ENCODE measurements at places on chromosomes 11 and 22. TPM values are rescaled to one million over a fixed set of nuclear protein-coding genes. Genes with fewer than 3 reads are reported as not detected.

Gene KDM4E
- total RNA-seq: not detected

Gene MUC15
- total RNA-seq: not detected

DNA sequence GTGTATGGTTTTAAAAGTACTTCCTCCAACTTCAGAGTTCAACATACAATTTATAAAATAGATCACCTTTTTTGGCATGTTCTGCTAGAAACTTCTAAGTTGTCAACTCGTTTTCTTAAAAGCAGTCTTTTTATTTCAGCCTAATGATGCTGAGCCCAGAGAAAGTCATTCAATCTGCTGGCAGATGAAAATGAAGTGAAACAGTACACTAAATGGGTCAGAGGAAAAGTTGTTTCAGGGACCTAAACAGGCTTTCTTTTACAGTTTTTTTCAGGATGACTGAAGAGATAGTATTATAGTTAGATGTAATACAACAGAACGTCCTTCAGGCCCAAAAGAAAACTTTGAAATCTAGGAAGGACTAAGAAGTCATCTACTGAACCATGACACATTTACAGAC, 842.7 kb upstream of the CCDC90B start:
- H3K36me3 ChIP-seq: no peaks in the 10 kb centered on the region
- H3K4me1 ChIP-seq: no peaks in the 10 kb centered on the region
- no peak for DNase-seq
- no peak overlapping the region for H3K4me3 ChIP-seq
- H3K27me3 ChIP-seq: no peaks in the 10 kb centered on the region
- H3K27ac ChIP-seq: no peak overlapping the region

Gene NLRP14
- not detected for total RNA-seq

Gene CD151
- total RNA-seq: 67.3 TPM

GRCh38 chr11:17561526-17561925, 14.5 kb downstream of the OTOG start:
- no peak for DNase-seq
- no peak overlapping the region for H3K27ac ChIP-seq
- H3K36me3 ChIP-seq: no peaks in the 10 kb centered on the region
- H3K27me3 ChIP-seq: peaks cover 33% of the 10 kb centered on the region
- peaks cover 4% of the 10 kb centered on the region for H3K4me1 ChIP-seq

GRCh38 chr11:12152321-12152720, 41.9 kb downstream of the MICAL2 start:
- H3K27ac ChIP-seq: no peak overlapping the region
- DNase-seq: no peak
- H3K27me3 ChIP-seq: no peaks in the 10 kb centered on the region

GRCh38 chr22:48238966-48239365, 1476.5 kb downstream of the TBC1D22A start:
- H3K4me3 ChIP-seq: no peak overlapping the region
- no peak overlapping the region for H3K27ac ChIP-seq
- peaks cover 6% of the 10 kb centered on the region for H3K27me3 ChIP-seq
- H3K36me3 ChIP-seq: no peaks in the 10 kb centered on the region
- no peaks in the 10 kb centered on the region for H3K4me1 ChIP-seq

Gene HBE1
- total RNA-seq: not detected

Gene OR10S1
- not detected for total RNA-seq

Gene APOL1
- 15.0 TPM for total RNA-seq

DNA sequence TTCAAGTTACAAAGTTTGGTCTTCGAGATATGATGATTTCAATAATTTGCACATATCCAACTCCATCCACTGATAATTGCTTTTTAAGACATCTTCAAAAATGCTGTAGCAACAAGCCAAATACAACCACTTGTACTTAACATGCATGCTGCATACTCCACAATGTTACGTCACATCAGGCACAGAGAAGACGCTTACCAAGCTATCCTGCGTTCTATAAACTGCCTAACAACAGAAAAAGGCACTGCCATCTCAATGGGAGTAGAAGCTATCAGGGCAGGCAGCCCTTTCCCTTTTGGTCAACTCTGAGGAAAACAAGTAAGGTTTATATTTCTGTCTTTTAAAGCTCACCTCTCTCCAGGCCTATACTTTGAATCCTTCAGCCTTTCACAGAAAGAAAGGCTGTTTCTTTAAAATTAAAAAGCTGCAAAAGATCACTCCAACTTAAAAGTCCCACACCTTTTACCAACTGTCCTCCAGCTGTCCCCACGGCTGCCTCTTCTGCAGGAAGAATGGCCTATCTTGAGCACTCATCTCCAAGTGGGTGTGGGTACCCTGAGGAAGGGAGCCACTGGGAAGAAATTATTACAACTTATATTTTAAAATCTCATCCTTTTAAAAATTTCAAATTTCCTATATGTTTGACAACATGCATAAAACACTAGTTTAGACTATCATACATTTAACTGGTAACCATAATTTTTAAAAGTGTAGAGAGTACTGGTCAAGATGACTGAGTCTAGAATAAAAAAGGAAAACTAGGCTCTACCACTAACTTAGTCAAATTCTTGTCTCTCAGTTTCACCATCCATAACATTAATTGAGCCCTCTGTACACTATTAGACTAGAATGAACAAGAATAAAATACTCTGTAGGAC, 14.5 kb downstream of the PHF21A start:
- no peaks in the 10 kb centered on the region for H3K36me3 ChIP-seq
- no peak overlapping the region for H3K4me3 ChIP-seq
- DNase-seq: no peak
- H3K4me1 ChIP-seq: peaks cover 18% of the 10 kb centered on the region

Gene ART1
- not detected for total RNA-seq

DNA sequence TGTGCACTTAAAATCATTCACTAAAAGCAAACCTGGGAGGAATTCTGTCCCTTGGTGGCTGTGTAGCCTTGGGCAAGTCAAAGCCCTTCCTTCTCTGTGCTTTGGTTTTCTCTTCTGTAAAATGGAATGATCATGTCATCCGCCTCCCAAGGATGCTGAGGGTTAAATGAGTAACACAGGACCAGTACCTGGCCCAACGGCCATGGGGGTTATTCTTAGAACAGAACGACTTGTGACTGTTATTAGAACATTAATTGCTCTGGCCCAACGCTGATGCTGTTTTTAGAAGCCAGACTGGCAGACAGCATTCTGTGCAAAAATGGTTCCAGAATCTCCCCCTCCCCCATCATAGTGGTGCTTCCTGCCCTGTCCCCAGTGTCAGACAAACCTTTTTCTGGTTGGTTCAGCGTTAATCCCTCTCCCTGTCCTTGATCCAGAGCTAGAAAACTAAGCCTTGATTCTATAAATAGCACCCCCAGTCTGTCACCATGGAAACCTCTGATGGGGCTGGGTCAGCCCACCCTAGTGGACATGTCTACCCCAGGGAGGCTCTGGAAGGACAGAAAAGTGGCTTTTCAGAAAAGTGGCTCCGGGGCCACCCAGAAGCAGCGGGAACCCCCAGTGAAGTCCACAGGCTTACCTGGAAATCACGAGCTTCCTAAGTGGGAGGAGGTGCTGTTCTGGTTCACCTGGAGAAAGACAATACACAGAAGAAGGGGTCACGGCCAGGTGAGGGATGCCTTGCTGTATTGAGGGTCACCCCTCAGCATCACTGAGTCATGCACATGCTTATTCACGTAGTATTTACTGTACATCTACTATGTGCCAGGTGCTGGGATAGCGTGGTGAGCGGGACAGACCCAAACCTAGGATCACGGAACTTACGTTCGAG, 15.5 kb upstream of the TFIP11 start:
- H3K27me3 ChIP-seq: no peaks in the 10 kb centered on the region
- no peak overlapping the region for H3K4me3 ChIP-seq
- H3K27ac ChIP-seq: no peak overlapping the region
- no peaks in the 10 kb centered on the region for H3K4me1 ChIP-seq

DNA sequence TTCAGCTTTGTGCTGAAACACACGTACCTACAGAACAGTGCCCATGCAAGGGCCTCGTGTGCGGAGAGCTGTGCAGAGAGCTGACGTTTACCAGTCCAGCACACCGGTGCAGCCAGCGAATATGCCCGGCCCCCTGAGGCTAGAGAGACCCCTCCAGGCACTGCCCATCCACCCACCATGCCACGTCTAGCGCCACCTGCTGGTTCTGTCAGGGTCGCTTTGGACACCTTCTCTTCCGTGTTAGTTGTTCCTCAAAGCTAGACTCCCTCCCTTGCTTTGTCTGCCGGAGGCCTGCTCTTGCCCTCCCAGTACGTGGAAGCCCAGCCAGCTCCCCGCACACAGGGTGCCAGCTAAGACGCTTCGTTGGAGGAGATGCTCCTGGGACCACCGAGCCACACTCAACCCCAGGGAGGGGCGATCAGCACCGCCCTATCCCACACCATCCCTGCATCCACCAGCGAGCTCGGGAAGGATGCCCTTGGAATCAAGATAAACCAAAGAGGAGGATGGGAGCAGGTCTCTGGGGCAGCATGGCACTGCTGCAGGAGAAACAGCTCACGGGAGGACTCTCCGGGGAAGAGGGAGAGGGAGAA, 43.4 kb downstream of the CPT1A start:
- H3K36me3 ChIP-seq: peaks cover 11% of the 10 kb centered on the region
- no peak overlapping the region for H3K27ac ChIP-seq
- H3K4me1 ChIP-seq: peaks cover 9% of the 10 kb centered on the region
- H3K4me3 ChIP-seq: no peak overlapping the region
- DNase-seq: peak; percentile 38

DNA sequence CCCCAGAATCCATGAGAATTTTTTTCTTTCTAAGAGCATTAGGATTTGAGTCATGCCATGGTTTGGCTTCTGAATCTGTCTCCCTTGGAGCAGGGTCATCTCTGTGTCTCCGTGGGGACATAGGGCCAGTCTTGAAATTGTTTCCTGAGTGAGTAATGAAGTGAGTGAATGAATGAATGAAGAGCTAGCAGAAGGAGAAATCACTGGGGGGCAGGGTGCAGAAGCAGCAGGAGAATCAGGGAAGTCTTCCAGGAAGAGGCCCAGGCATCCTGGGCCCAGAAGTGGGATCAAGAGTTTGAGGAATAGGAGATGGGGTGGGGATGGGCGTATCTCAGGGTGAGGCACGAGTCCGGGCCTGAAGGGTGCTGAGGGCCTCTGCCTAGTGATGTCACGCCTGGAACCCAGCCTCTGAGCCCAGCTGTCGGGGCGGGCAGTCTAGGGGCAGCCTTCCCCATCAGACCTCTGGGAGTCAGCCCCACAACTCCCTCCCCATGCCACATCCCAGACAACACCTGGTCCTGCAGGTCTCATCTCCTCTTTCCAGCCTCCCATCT, 12.5 kb upstream of the MGAT3 start:
- DNase-seq: no peak
- peaks cover 27% of the 10 kb centered on the region for H3K27me3 ChIP-seq
- H3K27ac ChIP-seq: no peak overlapping the region
- H3K4me3 ChIP-seq: no peak overlapping the region

Gene GPHA2
- total RNA-seq: not detected

Gene SCN4B
- total RNA-seq: not detected

GRCh38 chr22:48104766-48105165, 1342.3 kb downstream of the TBC1D22A start:
- H3K36me3 ChIP-seq: peaks cover 3% of the 10 kb centered on the region
- DNase-seq: no peak
- peaks cover 3% of the 10 kb centered on the region for H3K4me1 ChIP-seq
- H3K4me3 ChIP-seq: no peak overlapping the region
- peaks cover 26% of the 10 kb centered on the region for H3K27me3 ChIP-seq

- DNase-seq: no peak
- H3K27me3 ChIP-seq: no peaks in the 10 kb centered on the region
- H3K4me1 ChIP-seq: peaks cover 12% of the 10 kb centered on the region
These were observed 48.7 kb downstream of the C11orf58 start for GRCh38 chr11:16787035-16787742.

- no peaks in the 10 kb centered on the region for H3K4me1 ChIP-seq
- no peaks in the 10 kb centered on the region for H3K36me3 ChIP-seq
- H3K4me3 ChIP-seq: no peak overlapping the region
- H3K27me3 ChIP-seq: peaks cover 7% of the 10 kb centered on the region
- H3K27ac ChIP-seq: no peak overlapping the region
These were observed 75.1 kb downstream of the SLC36A4 start for GRCh38 chr11:93122535-93123235.

- H3K4me3 ChIP-seq: no peak overlapping the region
- H3K27me3 ChIP-seq: no peaks in the 10 kb centered on the region
- H3K4me1 ChIP-seq: no peaks in the 10 kb centered on the region
- no peak for DNase-seq
- H3K36me3 ChIP-seq: no peaks in the 10 kb centered on the region
These were observed 8.8 kb upstream of the PRG2 start for GRCh38 chr11:57399221-57399620.

DNA sequence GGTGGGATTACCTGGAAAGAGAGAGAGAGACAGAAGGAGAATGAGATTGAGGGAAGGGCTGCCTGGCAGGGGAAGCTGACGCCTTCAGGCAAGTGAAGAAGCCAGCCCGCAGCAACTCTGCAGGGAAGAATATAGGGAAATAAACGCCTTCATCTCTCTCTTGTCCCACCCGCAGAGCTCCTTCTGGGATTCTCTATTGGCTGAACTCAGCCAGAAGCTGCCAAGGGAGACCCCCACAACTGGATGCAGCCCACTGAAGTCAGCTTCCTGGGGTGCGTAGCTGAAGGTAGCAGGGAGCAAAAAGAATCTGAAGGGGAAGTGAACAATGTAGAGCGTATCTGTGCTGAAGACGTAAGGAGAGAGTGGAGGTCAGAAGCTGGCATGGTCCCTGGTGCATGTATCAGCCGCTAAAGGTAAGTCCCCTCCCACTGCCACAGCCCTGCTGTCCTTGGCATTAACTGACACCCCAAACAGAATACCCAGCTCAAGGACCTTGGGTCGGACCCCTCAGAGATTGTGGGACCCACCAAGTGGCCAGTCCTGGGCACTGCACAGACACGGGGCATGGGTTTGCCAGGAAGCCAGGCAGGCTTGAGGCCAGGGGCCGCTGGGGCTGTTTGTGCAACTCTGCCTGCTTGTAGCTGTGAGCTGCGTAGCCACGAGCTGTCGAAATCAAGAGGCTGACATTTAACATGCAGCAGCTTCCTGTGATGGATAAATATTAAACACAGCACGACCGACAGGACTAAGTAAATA, 469.9 kb downstream of the MN1 start:
- no peaks in the 10 kb centered on the region for H3K4me1 ChIP-seq
- no peak overlapping the region for H3K27ac ChIP-seq
- no peak overlapping the region for H3K4me3 ChIP-seq
- DNase-seq: no peak
- H3K36me3 ChIP-seq: no peaks in the 10 kb centered on the region

GRCh38 chr11:100752371-100753171, 65.5 kb downstream of the ARHGAP42 start:
- no peak overlapping the region for H3K27ac ChIP-seq
- no peak for DNase-seq
- H3K4me3 ChIP-seq: no peak overlapping the region
- no peaks in the 10 kb centered on the region for H3K4me1 ChIP-seq
- H3K27me3 ChIP-seq: no peaks in the 10 kb centered on the region
- H3K36me3 ChIP-seq: peaks cover 2% of the 10 kb centered on the region

GRCh38 chr11:64874308-64875240, 3.8 kb downstream of the EHD1 start:
- H3K4me1 ChIP-seq: peaks cover 68% of the 10 kb centered on the region
- no peaks in the 10 kb centered on the region for H3K27me3 ChIP-seq
- H3K4me3 ChIP-seq: peak overlapping the region; percentile 97
- H3K36me3 ChIP-seq: peaks cover 13% of the 10 kb centered on the region

Gene MIOX
- total RNA-seq: not detected

Gene FAT3
- not detected for total RNA-seq
